Stimulated activated naive CD8-positive, alpha-beta T cell treated with anti-CD3 and anti-CD28 coated beads, Interleukin-15, Interleukin-2, amounts not matched to agents 100 U/mL and 50 U/mL, for 24 hours (primary cell): ENCODE measurements at places on chromosomes 5 and 9.

- no peak for DNase-seq
These were observed 49.5 kb upstream of the RORB start for GRCh38 chr9:74447451-74448193.

DNA sequence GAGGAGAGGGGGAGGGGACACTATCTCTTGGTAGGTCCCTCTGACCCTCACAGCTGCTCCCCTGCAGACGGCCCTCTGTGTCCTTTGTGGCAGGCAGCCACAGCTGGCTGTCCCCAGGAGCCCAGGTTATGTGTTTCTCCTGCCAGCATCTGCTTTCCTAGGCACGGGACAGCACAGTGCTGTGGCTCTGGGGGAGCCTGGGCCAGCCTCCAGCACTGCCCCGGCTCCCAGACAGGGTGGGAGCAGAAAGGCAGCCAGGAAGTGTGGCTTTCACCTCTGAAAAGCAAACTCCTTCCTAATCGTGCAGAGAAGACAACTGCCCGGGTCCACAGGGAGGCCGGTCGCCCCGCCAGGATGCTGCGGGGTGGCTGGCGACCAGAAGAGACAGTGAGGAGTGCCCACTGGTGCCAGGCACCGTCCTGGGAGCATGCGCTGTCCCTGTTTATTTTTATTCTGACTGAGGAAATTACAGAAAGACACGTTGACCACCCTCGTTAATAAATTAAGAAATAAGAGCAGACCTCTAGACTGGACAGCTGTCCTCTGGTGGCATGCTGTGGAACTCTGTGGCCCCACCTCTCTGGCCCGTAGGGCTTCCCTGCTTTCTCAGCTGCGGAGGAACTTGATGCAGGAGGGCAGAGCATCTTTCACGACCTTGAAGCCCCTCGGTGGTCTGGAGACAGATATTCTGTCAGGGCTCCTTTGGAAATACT, 240.3 kb downstream of the FANCC start:
- no peak for DNase-seq

GRCh38 chr5:79955941-79956670, 35.0 kb downstream of the MTX3 start:
- no peak for DNase-seq

GRCh38 chr9:81665322-81665871, 23.9 kb downstream of the TLE1 start:
- DNase-seq = no peak

- peak; percentile 30 for DNase-seq
These were observed 707 bp downstream of the GTF3C5 start for GRCh38 chr9:133031496-133031911.

DNA sequence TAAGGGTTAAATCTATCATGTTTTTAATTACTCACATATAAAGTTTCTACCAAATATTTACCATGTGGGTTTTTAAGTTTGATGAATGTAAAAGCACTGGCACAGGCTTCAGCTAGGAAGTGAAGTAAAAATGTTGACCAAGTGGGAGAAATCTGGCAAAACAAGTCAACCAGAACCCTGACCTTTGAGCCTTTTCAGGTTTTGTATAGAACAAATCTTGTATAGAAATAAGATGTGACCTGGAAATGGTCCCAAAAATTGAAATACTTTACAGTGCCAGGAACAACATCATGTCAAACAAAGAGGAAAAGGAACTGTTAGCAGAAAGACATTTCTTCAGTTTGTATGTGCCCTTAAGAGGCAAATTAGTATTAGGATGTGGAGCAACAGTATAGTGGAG, 137.6 kb downstream of the CCDC192 start:
- DNase-seq = no peak

DNA sequence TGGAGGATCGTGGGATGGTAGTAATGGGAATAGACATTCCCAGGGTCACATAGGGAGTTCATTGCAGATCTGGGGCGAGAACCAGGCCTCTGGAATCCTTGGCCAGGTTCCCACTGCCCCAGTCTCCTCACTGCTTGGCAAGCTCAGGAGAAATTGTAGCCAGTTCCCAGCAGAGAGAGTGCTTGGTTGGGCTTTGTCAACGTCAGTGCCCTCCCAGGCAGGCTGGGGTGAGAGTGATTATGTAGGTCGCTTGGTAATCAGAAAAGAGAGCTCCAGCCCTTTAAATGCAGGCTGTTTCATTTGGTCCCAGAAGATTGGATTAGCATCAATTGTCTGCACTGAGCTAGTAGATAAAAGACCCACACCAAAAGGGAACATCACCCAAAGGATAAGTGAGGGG, 51.8 kb upstream of the GALNT10 start:
- DNase-seq = no peak

DNA sequence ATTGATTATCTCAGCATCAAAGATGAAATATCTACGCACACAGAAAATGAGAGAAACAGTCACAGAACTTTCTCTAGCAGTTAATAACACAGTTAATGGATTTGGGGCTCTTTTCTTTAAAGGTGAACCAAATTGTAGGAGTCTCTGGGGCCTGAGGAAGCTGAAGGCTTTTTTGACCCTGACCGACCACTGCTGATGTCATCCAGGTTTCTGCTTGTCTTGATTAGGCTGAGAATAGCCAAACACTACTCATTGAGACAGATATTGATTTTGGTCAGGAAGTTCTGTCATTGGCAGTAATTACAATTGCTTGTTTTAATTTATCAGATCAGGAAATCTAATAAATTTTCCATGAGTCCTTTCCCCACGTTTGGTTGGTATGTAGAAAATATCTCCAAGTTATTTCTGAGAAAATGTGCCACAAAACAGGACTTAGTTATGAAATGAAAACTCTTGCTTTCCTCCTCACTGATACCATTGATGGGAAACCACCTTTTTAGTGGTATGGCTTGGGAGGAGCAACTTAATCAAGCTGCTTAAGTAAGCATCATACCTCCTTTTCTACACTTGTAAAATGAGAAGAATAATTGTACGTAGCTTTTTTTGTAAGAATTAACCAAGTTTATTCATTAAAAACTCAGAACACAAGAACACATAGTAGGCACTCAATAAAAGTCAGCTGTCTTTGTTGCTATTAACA, 19.7 kb downstream of the CARTPT start:
- DNase-seq = no peak

GRCh38 chr5:31059889-31060288, 133.6 kb upstream of the CDH6 start:
- no peak for DNase-seq

DNA sequence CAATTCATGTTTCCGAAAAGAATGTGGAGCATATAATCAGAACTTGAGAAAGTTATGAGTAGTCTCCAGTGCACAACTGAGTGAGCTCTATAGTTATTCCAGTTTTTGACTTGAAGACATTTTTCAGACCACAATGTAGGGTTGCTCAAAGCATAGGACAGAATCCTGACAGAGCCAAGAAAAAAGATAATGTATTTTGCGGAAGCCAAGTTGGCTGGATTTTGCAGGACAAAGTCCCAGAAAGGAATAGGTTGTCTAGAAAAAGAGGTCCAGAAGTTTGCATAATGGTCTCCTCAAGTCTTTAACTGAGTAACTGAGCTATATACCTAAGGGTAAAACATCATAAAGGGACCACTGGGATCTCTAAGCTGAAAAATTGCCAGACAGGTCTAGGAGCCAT, 1028.0 kb downstream of the TAF11L14 start:
- no peak for DNase-seq

- no peak for DNase-seq
These were observed 109.4 kb downstream of the LIFR start for GRCh38 chr5:38447056-38447455.

- no peak for DNase-seq
These were observed 208.2 kb downstream of the SEC61B start for GRCh38 chr9:99430301-99430700.

- no peak for DNase-seq
These were observed 61.7 kb downstream of the OTULIN start for GRCh38 chr5:14726066-14726838.

GRCh38 chr9:38286766-38287165, 105.7 kb upstream of the ALDH1B1 start:
- no peak for DNase-seq

GRCh38 chr9:98974106-98974505, 30.4 kb downstream of the COL15A1 start:
- DNase-seq = no peak

DNA sequence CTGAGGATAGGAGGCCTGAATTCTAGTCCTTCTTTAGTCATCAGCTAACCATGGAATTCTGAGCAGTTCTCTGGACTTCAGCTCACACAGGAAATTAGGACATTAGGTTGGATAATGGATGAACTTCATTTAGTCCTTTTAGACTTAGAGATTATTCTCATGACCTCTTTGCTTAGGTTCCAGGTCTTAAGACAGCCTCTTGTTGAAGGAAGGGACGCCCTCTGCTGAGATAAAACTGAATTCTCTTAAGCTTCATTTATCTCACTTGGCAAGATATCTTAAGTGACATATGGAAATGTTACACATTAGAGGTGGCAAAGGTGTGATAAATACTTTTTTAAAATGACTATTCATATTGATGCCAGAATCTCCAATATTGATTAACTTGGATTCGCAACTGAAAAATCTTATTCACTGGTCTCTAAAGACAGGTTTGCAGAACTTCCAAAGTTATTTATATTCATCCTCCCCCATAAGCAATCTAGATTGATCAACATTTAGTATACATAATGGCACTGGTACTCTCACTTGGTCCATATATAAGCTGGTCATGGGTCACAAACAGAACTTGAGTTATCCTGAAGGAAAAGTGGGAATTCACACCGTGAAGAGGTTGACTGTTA, 16.9 kb upstream of the ZNF366 start:
- DNase-seq = no peak

DNA sequence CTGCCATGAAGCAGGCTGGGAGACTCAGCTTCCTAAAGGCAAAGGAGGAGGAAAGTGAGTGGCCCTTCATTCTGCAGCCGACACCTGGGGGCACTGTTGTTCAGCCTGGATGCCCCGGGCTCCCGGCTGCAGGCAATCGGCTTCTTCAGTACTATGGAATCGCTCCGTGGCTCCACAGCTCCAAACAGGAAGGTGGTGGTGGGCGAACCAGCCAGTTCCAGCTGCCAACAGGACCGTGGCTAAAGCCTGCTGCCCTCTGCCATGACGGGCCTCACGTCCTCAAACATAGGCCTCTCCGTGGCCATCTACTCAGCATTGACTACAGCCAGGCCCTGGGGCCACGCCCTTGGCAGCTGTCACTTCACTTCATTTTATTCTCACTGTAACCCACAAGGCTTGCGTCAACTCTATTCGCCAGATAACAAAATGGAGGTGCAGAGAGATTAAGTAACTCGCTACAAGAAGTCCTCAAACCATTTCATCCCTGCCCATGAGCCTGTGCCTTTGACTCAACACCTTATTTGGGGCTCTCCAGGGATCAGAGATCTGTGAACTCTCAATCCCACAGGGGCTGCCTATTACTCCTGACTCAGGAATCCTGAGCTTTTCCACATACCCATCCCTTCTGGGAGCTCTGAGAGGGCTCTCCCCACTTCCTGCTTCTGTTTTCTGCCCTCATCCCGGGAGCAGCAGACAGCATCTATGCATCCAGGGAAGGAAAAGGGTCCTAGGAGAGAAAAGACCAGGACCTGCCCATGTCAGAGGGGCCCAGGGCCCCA, 38.0 kb downstream of the PAX5 start:
- peak; percentile 68 for DNase-seq

DNA sequence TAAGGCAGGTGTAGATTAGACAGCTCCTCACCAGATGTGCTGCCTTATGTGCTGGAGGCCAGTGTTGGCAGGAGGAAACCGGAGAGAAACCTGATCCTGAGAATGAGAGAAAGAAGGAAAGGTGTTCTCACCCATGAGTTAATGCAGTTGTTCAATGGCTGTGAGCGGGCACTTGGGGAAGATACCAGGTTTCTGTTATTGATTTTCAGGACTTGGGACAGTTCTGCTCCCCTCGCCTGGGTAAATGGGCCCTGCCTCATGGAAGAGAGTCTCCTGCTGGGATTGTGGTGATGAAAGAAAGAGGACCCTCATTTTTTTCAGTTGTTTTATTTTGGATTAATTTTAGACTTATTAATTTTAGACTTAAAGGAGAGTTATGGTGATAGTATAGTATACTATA, 59.5 kb downstream of the EGFLAM start:
- no peak for DNase-seq

DNA sequence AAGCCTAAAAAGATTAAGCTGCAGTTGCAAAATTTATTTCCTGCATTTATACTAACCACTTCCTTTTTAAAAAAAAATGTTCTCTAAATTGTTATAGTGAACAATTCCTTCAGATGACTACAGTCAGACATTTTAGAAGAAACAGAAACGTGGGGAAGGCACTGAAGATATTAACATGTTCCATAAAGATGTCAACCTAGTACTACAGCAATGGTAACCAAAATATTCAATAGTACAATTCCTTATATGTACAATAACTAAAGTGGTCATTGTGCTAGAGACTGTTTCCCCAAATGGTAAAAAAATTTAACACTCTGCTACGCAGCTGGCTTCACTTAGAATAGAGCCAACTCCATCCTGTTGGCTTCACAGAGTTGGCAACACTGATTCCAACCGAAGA, 97.7 kb downstream of the FNBP1 start:
- no peak for DNase-seq

DNA sequence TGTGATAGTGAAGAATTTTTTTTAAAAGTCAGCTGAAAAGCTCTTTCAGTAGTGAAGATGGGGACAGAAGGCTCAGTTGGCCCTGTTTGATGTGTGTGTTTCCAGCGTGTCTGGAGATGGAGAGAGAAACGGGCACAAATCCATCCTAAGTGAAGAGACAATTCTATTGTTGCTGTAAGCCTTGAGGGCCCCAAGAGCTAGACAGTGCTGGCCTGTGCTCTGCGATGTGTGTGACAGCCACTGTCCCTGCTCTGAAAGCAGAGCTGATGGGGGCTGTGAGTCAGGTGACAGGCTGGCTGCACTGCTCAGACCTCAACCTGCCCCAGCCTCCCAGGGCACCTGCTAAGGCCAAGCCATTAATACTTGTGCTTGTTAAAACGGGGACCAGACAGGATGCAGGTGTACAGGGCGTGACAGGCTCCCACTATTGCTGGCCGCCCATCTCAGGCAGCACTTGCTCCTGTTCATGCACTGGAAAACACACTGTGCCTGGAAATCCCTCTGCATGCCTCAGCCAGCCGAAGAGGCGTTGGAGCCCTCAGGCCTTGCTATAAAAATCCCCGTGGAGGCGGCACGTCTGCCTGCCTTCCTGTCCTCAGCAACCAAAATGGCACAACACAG, 44.6 kb upstream of the SEMA4D start:
- no peak for DNase-seq

DNA sequence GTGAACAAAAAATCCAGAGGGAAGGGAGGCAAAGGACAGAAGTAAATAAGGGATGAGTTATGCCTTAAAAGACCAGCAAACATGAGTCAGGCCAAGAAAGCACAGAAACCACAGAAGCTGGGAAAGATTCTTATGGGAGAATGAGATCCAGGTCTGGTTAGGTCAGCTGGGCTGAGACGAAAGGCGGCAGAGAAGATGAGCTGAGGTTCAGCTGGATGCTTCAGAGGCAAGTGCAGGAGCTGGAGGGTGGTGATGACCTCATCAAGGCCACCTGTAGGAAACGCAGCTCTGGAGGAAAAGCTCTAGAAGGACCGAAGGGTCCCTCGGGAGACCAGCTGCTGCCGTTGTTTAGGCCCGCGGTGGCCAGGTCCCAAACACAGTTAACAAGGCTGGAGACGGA, 152.0 kb downstream of the MYO10 start:
- no peak for DNase-seq

GRCh38 chr5:113387844-113388243, 46.9 kb downstream of the TSSK1B start:
- DNase-seq = no peak
